Activated T-helper 2 cell treated with anti-CD3 and anti-CD28 coated beads, Interferon-gamma antibody, Interleukin-2, Interleukin-4, amounts not matched to agents 10 μg/mL and 5 μg/mL and 100 μg/mL, durations not matched to agents 14 hours and 24 hours and 36 hours (primary cell): ENCODE measurements at places on chromosomes 12 and 14. TPM values are rescaled to one million over a fixed set of nuclear protein-coding genes. Genes with fewer than 3 reads are reported as not detected.

The GARIN6 gene
- total RNA-seq, result not detected in 2 replicates

The MAP3K9 gene
- 5.5 and 5.6 TPM in 2 replicates for total RNA-seq

The TAS2R30 gene
- 2.9 and 3.6 TPM in 2 replicates for total RNA-seq

The SMCO2 gene
- total RNA-seq, result 1.3 and 1.4 TPM in 2 replicates

The SDR9C7 gene
- total RNA-seq, result not detected in 2 replicates

The PRB2 gene
- not detected in 2 replicates for total RNA-seq

The LRRC10 gene
- not detected in 2 replicates for total RNA-seq

The KRT8 gene
- total RNA-seq, result 0.18 and 0.25 TPM in 2 replicates

The NCKAP5L gene
- 5.3 and 5.7 TPM in 2 replicates for total RNA-seq

The WNT5B gene
- total RNA-seq, result 0.76 and 0.82 TPM in 2 replicates

The POTEG gene
- total RNA-seq, result not detected in 2 replicates

The IFT43 gene
- 8.2 and 9.3 TPM in 2 replicates for total RNA-seq

The BAG5 gene
- 28.2 and 29.2 TPM in 2 replicates for total RNA-seq

The ANKRD33 gene
- not detected in 2 replicates for total RNA-seq
